GM12865 (cell line): ENCODE measurements at places on chromosomes 4 and X.

DNA sequence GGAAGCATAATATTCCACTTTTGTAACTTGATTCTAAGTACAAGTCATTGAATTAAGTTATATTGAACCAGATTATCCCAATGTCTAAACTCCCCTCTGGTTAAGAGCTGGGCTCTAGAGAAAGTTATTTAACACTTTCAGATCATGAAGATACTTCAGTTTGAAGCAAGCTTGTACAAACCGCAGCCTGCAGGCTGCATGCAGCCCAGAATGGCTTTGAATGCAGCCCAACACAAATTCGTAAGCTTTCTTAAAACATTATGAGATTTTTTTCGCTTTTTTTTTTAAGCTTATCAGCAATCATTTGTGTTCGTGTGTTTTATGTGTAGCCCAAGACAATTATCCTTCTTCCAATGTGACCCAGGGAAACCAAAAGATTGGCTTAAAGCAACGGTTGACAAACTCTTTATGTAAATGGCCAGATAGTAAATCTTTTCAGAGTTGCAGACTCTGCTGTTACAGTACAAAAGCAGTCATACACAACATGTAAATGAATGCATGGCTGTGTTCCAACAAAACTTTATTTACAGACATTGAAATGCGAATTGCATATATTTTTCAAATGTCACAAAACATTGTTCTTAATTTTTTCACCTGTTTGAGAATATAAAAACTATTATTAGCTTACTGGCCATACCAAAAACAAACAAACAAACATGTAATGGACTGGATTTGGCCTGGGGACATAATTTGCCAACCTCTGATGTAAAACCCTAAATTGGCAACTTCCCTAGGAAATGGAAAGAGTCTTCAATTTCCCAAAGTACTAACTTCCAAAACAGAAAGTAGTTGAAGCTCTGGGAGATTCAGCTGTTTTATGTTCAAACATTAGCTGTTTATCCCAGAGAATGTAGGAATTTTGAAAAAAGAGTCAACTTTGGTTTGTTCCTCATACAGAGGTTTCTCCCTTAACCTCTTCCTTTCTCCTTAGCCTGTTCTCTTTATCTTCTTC lies 201.1 kb upstream of the MBNL3 start:
- no peak for DNase-seq

GRCh38 chr4:108628411-108628810 lies 8.0 kb downstream of the RPL34 start:
- DNase-seq = no peak

- DNase-seq = no peak
Observed at GRCh38 chrX:72326605-72327300, 21.0 kb upstream of the CITED1 start.

DNA sequence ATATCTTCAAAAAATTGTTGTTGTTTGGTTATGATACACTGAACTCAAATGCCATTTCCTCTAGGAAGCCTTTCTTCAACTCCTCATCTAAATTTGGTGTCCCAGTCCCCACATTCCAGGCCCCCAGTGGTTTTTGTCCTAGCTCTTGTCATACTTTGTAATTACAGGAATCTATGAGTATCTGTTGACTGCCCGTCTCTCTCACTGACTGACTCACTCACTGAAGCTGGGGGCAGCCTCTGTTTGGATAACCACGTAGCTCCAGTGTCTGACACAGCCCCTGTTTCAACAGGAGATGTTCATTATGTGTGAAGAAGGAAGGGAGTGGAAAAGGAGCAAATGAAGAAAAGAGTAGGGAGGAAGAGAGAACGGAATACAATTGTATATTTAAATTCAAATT lies 284.1 kb upstream of the TENM3 start:
- DNase-seq = no peak

DNA sequence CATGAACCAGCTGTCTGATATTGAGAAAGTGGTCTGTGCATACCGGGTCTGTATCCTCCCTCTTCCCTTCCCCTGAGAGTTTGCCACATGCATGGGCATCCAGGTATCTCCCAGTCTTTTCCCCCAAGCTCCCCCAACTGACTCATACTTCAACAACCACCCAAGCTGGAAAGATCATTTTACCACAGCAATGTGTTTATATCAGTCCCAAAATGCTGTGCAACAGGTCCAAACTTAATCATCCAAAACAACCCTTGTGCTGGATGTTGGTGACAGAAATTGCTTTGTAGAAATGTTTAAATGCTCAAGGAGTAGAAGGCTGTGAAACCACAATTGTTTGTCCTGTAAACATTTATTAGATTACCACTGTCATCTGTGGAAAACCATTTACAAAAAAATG lies 286.8 kb upstream of the KLF3 start:
- DNase-seq = no peak

- no peak for DNase-seq
Observed at GRCh38 chrX:38959736-38960135, 158.5 kb downstream of the MID1IP1 start.

- DNase-seq = no peak
Observed at GRCh38 chr4:51932261-51932660, 87.9 kb downstream of the LRRC66 start.
